NCI-H446 treated with DMSO at 0.1 percent for 48 hours (cell line): ENCODE measurements at places on chromosomes 13 and 19.
A peak's percentile ranks its signal among the peaks of the same experiment; 100 is the strongest.

DNA sequence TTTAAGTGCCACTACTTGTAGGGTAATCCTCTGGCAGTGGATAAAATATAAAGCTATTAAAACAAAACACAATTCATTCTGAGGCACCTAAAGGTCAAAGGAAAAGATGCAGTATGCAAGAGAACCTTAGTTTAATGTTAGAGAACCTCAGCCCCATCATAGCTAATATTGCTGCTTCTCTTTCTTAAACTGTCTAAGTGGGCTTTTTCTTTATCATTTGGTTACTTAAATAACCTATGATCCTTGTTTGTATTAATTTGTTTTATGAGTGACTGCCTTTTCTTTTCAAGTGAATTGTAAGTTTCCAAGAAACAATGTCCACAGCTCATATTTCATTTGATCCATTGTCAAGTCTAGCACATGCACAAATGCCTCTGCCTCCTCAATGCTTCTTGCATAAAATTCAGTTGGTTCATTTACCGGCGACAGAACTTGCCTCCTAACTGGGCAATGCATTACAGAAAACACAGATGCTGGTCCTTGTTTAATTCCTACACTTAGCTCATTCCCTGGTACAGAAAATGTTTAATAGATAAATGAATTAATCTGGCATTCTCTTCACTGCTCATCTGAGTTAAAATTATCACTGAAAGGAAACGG, 1049.8 kb downstream of the OLFM4 start:
- no peak for DNase-seq

DNA sequence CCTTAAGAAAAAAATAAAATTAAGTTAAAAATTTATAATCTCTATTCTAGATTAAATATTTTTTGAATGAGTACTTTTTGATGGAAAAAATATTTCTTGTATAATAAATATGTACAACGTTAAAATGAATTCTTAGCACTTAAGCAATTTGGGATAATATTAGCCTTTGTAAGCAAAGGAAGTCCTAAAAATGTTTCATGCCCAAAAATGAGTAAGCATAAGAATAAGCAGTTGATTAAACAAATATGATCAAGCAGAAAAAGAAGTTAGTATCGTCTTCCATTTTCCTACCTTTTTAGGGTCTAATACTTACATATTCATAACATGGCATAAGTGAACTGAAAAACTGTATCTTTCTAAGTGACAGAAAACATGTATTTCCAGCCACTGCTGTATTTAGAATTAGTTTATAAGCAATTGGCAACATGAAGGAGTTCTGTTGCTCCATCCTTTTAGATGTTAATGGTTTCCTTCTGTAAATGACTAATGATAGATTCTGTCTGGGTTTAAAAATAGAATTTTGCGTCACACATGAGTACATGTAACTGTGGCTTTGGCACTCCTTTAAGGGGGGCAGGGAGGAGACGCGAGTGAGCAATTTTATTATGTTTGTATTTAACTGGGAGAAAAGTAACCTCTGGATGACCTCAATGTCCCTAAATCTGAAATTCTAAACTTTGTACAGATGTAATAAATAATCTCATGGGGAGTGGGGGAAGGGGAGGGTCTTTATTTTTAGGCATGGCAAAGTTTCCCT, 237.4 kb downstream of the RGCC start:
- peak; percentile 55 for DNase-seq

GRCh38 chr19:53977429-53977990, 13.9 kb upstream of the CACNG6 start:
- DNase-seq, result peak; percentile 10

GRCh38 chr13:50209631-50210030, 194.4 kb downstream of the KCNRG start:
- DNase-seq, result no peak

DNA sequence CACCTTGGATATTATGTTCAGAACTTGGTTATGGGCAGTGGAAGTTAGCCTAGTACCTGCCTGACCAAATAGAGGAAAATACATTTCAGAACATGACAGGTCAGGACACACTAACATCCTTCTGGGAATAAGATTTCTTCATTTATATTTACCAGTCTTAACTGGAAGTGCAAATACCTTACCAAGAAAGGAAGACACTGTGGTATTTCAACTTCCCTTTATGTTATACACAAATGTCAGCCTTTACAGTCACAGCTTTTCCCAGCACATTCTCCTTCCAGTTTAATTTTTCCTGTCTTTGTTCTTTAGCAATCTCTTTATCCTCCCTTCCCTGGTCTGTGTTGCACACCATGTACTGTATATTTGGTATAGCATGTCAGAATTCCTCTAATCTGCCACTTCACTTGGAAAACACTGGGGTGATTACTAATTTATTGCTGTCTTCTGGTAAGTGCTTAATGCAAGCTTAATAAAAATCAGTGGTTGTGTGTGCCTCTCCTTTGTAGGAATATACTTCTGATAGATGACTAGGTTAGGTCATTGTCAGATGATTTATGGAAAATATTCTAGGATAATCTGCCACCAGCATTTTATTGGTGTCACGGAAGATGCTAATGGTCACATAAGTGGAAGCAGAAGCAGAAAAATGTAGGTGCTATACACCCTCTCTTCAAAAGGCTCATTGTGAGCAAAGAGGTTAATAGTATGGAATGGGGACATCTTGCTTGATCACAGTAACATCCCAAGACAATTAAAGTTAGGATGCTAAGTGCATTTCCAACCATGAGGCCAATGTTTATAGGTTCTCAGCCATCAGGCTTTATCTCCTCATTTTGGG, 124.3 kb upstream of the STARD13 start:
- DNase-seq, result no peak

- no peak for DNase-seq
These were observed 53.8 kb downstream of the ZDHHC20 start for GRCh38 chr13:21405309-21405708.

DNA sequence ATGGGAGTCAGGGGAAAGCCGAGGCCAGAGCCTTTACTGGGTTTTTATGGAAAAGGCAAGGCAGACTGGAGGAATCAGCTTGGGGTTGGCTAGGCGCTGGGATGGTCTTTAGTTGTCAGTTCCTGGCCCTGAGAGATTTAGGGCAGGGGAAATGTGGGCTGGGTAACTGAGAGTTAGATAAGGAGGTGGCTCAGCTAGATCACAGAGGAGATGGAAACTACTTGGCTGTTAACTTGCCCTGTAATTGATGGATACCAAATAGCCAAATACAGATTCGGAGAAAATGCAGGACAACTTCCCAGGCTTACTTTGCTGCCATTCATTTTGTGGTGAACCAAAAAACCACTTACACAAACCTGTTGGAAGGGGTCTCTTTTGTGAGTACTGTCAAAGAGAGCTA, 54.0 kb downstream of the LRCH1 start:
- DNase-seq, result no peak

- DNase-seq, result no peak
These were observed 57.2 kb downstream of the DHRS12 start for GRCh38 chr13:51746802-51747201.
